ENCODE measurements at places on chromosomes 7 and 10. TPM values are rescaled to one million over a fixed set of nuclear protein-coding genes. Genes with fewer than 3 reads are reported as not detected.

USP6NL gene
- total RNA-seq: 5.2 TPM

SEMA3E gene
- total RNA-seq: not detected

C10orf105 gene
- total RNA-seq: 0.36 TPM

TSPAN33 gene
- total RNA-seq: 3.6 TPM

PYROXD2 gene
- 9.8 TPM for total RNA-seq

ZC3HAV1L gene
- 0.44 TPM for total RNA-seq

PDE6C gene
- not detected for total RNA-seq

MRLN gene
- total RNA-seq: not detected

TWIST1 gene
- total RNA-seq: not detected

IDI2 gene
- not detected for total RNA-seq

DNA sequence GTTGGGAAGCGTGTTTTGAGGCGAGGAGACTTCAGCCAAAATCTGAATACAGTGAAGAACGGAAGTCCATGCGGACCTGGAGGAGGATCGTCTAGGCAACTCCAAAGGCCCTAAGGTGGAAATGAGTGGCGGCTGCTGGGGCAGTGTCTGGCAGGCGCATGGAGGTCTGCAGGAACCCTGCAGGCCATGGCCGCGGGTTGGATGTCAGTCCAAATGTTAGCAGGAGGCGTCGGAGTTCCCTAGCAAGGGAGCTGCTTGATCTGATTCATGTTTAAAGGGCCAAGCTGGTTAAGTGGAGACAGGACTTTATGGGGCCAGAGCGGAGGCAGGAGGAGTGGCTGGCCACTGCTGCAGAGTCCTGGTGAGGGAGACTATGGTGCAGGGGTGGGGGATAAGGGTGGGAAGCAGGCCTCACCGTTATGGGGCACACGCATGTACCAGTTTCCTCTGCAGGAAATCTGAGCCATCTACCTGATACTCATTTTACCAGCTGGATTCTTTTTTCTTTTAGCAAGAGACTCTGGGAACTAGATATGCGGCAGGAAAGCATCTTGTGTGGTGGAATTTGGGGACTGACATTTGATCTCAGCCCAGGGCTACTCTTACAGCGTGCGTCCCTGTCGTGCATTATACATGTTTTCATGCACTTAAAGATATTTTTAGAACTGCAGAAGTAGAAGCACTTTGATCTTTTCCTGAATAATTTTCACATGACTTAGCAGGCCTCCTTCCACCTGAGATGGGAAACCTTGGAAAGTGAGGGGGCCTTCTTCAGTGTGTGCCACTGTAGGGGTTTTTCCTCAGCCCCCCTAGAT, 6.6 kb upstream of the REPIN1 start:
- no peak overlapping the region for H3K4me3 ChIP-seq
- peaks cover 43% of the 10 kb centered on the region for H3K4me1 ChIP-seq
- no peak overlapping the region for H3K27ac ChIP-seq
- H3K27me3 ChIP-seq: no peaks in the 10 kb centered on the region

DNA sequence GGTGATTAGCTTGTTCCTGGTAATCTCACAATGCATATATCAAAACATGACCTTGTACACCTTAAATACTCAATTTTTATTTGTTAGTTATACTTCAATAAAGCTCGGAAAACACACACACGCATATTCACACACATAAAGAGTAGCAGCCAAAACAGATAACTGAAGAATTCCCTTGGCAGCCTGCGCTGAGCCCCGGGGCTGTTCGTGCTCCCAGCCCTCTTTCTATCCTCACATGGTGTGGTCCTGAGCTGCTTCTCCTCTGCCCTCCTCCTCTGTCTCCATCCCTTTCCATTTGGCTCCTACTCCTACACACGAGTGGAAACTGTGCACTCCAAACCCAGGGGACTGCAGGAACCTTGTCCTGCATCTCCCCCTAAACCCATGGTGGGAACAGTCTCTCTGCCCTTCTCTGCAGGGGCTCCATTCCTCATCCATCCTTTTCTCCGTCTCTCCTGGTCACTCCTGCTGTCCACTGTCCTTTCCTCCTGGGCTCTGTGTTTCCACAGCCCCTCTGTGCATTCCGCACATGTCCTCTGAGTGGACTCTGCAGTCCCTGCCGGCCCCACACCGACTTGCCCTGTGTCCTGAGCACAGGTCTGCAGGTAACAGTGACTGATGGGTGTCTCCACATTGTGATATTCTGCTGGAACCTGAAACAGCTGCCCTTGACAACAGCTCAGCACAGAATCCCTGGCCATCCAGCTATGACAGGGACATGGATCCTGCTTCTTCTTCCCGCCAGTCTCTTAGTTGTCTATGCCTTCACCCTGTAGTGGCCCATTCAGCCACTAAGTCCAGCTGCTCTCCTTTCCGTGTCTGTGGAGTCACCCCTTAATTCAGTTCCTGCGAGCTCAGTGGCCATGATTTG, 216.8 kb upstream of the ZNF32 start:
- H3K4me3 ChIP-seq: no peak overlapping the region
- H3K27ac ChIP-seq: no peak overlapping the region

- H3K36me3 ChIP-seq: peaks cover 35% of the 10 kb centered on the region
- no peaks in the 10 kb centered on the region for H3K27me3 ChIP-seq
- no peak overlapping the region for H3K4me3 ChIP-seq
- DNase-seq: no peak
Measured at GRCh38 chr7:39702133-39702532, 78.8 kb downstream of the RALA start.

DNA sequence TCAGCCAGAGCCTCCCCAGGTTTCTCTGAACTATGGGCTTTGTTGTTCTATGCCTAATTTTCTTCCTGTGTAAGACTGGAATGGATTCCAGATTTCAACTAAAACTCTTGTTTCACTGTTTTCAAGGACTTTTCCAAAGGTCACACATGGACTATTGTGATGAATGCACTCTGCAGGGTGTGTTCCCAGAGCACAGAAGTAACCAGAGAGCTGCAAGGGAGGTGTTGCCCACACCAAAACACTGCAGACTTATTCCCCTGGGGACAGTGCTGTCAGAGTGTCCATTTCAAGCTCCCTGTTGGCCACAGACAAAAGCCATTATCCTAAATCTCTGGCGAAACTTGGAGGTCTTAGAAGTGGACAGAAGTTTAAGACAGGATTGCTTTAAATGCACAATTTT, 231.6 kb downstream of the TRIL start:
- no peaks in the 10 kb centered on the region for H3K4me1 ChIP-seq
- no peaks in the 10 kb centered on the region for H3K36me3 ChIP-seq
- H3K27ac ChIP-seq: no peak overlapping the region
- no peak for DNase-seq

DNA sequence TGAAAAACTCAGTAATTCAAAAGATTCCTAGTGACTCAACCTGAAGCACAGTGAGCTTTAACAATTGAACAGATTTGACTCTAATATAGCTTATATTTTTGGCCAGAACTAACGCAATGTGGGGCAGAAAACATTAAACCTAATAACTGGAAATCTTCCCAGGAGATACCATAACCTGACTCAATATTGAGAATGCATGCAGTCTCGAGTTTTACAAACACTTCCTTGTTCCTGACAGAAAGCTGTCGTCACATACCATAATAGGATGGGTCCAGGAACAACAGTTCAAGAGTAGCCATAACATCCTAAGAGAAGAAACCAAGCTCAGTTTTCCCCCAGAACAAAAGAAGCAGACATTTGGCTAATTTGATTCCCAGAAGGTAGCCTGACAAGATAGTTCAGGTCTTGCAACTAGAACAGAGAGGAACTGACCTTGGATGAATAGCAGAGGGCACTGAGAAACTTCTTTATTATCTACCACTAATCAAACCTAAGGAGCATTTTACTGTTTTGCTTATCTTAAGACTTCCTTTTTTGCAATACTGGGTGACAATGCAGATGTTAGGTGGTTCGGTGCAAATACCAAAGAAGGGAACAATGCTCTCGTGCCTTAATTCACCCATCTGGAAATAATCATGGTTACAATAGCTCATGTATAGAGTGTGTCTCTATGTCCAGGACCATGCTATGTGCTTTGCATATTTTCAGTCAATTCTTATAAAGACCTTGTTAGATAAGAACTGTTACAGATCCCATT, 38.6 kb upstream of the ACSL5 start:
- no peak overlapping the region for H3K27ac ChIP-seq
- H3K36me3 ChIP-seq: no peaks in the 10 kb centered on the region
- DNase-seq: no peak
- no peaks in the 10 kb centered on the region for H3K4me1 ChIP-seq

- H3K27ac ChIP-seq: no peak overlapping the region
- no peaks in the 10 kb centered on the region for H3K36me3 ChIP-seq
- no peak overlapping the region for H3K4me3 ChIP-seq
- no peak for DNase-seq
- no peaks in the 10 kb centered on the region for H3K27me3 ChIP-seq
Measured at GRCh38 chr10:72309290-72310240, 35.8 kb downstream of the DDIT4 start.

DNA sequence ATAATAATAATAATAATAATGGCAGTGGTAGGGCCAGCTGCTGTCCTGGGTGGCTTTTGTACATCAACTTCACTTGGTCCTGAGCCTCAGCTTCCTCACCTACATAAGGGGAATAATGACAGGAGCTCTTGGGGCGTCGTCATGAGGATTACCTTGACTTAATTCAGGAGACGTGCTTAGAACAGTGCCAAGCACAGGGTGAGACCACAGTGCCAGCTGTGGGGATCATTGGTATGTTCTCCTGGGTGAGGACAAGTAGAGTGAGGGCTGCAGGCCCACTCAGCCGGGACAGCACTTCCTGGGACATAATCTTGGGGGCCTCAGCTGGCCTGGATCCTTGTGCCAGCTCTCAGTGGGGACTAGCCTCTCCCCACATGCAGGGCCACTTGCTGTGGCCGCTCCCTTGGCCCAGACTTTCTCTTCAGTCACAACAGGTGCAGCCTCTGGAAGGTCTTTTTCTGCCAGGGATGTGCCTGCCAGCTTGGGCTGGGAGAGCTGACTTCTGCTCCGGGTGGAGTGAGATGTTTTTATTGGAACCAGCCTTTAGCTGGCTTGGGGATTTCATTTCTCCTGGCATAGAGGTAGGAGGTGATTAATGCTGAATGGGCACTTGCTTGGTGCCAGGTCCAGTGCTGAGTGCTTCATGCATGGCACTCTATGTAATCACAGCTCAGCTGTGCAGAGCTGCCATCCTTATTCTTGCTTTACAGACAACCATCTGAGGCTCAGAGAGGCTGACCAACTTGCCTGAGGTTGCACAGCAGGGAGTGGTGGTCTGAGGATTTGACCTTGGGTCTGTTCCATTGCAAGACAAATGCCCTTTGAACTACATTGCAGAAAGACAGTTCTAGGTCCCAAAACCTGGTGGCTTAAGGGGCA, 45.3 kb downstream of the TSPAN15 start:
- H3K4me1 ChIP-seq: peaks cover 28% of the 10 kb centered on the region
- H3K36me3 ChIP-seq: no peaks in the 10 kb centered on the region
- DNase-seq: no peak
- no peaks in the 10 kb centered on the region for H3K27me3 ChIP-seq
- H3K27ac ChIP-seq: no peak overlapping the region
- H3K4me3 ChIP-seq: no peak overlapping the region

- H3K27ac ChIP-seq: no peak overlapping the region
- H3K27me3 ChIP-seq: no peaks in the 10 kb centered on the region
- no peaks in the 10 kb centered on the region for H3K4me1 ChIP-seq
- no peak overlapping the region for H3K4me3 ChIP-seq
- no peak for DNase-seq
Measured at GRCh38 chr7:41113719-41114118, 589.2 kb downstream of the INHBA start.

- H3K27ac ChIP-seq: no peak overlapping the region
- DNase-seq: no peak
- H3K27me3 ChIP-seq: peaks cover 100% of the 10 kb centered on the region
Measured at GRCh38 chr7:25855854-25856782, 295.9 kb upstream of the NFE2L3 start.

DNA sequence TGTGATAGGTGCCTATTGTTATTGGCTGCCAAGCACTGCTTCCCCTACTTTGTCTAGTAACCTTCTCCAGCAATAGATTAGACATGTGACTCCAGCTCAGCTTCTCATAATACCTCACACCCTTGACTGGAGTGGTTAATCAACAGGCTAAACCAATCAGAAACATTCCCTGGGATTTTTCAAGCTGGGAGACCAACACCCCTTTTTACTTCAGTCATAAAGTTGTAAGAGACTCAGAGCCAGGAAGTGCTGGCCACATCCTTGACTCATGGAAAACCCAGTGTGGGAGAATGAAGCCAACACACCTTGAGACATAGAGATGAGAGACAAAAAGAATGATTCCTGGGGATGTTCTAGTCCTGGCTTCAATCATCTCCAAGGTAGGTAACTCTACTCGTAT, 62.6 kb upstream of the HECTD2 start:
- no peak overlapping the region for H3K27ac ChIP-seq
- no peaks in the 10 kb centered on the region for H3K27me3 ChIP-seq
- no peak overlapping the region for H3K4me3 ChIP-seq
- DNase-seq: no peak

- H3K4me3 ChIP-seq: no peak overlapping the region
- no peak for DNase-seq
- no peaks in the 10 kb centered on the region for H3K4me1 ChIP-seq
Measured at GRCh38 chr7:20562461-20562860, 53.0 kb upstream of the ABCB5 start.

- H3K27me3 ChIP-seq: no peaks in the 10 kb centered on the region
- H3K36me3 ChIP-seq: no peaks in the 10 kb centered on the region
- H3K27ac ChIP-seq: no peak overlapping the region
- no peak for DNase-seq
- H3K4me3 ChIP-seq: no peak overlapping the region
Measured at GRCh38 chr10:11638055-11638698, 26.7 kb upstream of the USP6NL start.

GRCh38 chr7:29287366-29287765, 92.8 kb downstream of the CHN2 start:
- H3K4me3 ChIP-seq: no peak overlapping the region
- H3K36me3 ChIP-seq: no peaks in the 10 kb centered on the region
- no peak overlapping the region for H3K27ac ChIP-seq
- DNase-seq: no peak

DNA sequence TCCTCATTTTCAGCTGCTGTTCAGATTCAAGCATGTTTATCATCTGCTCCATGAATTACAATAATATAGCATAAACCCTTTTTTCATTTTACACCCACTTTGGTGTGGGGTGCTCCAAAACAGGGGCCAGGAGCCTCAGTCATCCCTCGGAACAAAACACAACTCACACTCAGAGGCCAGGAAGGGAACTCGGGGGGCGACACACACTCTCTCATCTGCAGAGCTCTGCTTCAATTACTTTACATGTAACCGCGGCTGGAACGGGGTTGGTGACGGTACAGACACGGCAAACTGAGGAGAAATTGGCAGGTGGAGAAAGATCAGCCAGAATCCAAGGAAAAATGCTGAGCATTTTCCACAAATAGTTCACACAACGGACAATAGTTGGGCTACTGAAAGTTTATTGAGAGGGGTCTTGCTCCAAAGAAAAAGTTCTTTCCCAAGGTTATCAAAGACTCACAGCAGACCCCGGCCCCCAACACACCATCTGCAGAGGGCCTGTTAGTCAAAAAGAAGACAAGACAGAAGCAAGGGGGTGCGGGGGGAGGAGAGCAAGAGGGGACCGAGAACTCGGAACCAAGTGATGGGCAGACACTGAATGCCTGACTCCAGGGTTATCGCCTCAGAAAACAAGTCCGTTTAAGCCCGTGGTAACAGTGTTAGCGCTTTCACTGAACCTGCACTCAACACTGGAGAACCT, 20.5 kb downstream of the DIP2C start:
- no peaks in the 10 kb centered on the region for H3K27me3 ChIP-seq
- no peak overlapping the region for H3K4me3 ChIP-seq
- no peak for DNase-seq
- no peak overlapping the region for H3K27ac ChIP-seq

- no peaks in the 10 kb centered on the region for H3K36me3 ChIP-seq
- peaks cover 9% of the 10 kb centered on the region for H3K4me1 ChIP-seq
- DNase-seq: no peak
- H3K27ac ChIP-seq: no peak overlapping the region
- H3K4me3 ChIP-seq: no peak overlapping the region
- H3K27me3 ChIP-seq: no peaks in the 10 kb centered on the region
Measured at GRCh38 chr10:116784651-116785050, 42.3 kb upstream of the HSPA12A start.
